ENCODE measurements at places on chromosomes 5 and 9.

GRCh38 chr9:137350696-137351584 lies 48.9 kb upstream of the NRARP start:
- DNase-seq = no peak

- DNase-seq = peak; percentile 86
These were observed 86.9 kb downstream of the RAPGEF6 start for GRCh38 chr5:131548176-131548575.

- DNase-seq = no peak
These were observed 457.3 kb upstream of the ARRDC3 start for GRCh38 chr5:91840412-91840811.

- DNase-seq = no peak
These were observed 22.2 kb upstream of the CMBL start for GRCh38 chr5:10329820-10330481.

- no peak for DNase-seq
These were observed 42.0 kb downstream of the SHB start for GRCh38 chr9:38026840-38027527.

- DNase-seq = no peak
These were observed 143.5 kb downstream of the CARTPT start for GRCh38 chr5:71862507-71863060.

- DNase-seq = no peak
These were observed 308.7 kb upstream of the BRINP1 start for GRCh38 chr9:119677811-119678505.

Measured in hematopoietic multipotent progenitor cell (in vitro differentiated cells).